Astrocyte of the hippocampus (primary cell): ENCODE measurements at places on chromosomes 11 and 22.
A peak's percentile ranks its signal among the peaks of the same experiment; 100 is the strongest.

DNA sequence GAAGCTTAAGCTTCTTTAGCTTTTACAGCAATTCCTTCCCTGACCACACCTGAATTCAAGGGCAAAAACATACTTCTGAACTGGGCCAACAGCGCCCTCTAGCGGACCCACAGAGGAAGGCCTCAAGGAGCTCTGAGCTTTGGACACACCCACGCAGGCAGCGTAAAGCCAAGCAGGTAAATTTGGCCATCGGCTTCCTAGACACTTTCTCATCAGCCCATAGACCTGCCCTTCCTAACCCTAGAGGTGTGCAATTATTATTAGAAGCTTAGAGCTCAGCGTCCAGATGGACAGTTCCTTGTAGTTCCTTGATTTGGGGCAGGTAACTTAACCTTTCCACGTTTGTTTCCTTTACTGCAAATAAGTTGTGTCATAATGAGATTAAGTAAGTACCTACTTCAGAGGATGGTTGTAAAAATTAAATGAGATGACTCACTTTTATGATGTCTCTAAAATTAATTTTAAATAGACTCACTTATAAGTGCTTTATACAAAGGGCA lies 25.7 kb upstream of the HMGXB4 start:
- peak; percentile 84 for DNase-seq

DNA sequence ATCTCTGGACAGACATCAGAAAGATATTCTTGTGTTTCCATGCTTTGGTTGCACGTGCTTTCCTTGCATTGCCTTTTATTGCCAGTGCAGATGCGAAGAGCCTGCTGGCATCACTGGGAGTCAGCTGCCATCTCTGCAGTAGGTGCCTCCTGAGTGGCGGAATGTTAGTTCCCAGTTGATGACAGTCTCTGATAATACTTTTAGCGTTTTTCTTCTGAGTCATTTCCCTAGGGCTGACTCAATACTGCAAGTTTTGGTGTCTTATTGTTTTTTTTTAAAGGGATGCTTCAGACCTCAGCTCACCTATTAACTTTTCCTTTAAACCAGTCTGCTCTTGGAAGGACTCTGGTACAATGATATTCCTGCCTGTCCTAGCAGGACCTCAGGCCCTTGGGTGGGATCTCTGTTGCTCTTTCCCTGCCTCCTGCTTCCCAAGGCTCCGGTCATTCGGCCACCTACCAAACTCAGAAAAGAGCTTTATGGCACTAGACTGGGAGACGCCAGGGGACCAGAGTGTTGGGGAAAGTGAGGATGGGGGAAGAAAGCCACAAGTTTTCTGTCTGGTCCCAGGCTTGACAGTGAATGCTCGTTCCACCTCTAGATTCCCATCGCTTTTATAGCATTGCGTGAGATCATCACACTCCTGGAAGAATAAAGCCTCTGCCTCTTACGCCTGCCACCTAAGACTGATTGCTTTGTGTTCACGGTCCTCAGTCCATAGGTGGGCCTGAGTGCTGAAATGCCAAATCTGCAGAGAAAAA lies 308.7 kb downstream of the DDX10 start:
- DNase-seq: peak; percentile 62

- no peak for DNase-seq
Measured at GRCh38 chr11:34408580-34409172, 30.1 kb upstream of the CAT start.

- DNase-seq: peak; percentile 56
Measured at GRCh38 chr11:124829986-124830385, 29.8 kb upstream of the MSANTD2 start.

GRCh38 chr11:113173126-113173525 lies 141.3 kb upstream of the TTC12 start:
- DNase-seq: no peak

DNA sequence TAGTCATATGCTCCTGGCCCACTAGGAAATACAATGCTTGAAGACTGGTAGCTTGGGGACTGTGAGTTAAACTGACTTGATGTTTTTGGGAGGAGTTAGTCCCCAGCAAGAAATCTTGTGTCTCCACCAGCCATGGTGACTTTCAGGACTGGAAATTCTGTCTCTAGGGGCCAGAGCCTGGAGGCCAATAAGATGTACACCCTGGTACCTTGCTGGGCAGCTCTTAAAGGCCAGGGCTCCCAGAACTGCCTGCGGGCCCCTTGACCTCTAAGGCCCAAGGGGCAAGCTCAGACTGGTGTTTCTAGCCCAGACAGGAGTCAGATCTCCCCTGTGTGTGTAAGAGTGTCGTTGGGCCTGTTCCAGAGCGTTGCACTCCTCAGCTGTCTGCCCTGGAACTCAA lies 128.7 kb upstream of the C11orf58 start:
- DNase-seq: no peak

DNA sequence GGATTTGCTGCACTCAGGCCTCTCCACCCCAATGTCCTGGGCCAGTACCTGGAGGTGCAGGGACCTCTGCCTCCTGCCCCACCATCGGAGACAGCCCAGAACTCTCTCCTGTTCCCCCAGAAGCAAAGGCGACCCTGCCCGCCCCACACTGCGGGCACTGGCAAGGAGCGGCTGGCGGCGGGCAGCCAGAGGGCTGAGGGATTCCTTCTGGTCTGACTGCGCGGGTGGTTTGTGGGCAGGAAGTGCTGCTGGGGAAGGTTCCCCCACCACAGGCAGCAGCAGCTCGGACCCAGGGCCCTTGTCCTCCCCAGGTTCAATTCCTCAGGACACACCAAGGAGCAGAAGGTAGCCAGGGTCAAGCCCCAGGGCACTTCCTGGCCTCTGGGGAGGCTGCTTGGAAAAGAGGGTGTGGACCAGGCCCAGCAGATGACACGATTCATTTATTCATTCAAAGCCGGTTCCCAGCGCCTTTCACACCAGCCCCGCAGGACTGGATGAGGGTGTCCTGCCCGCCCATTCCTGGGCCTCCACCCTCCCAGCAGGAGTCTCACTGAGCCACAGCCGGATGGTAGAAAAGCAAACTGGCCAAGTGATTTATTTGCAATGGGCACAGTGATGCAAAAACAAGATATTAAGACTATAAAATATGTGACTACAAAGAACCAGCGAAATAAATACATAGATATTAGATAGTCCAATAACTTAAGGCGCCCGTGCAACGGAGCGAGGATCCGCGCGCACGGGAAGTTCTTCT lies 1.2 kb downstream of the PHLDA2 start:
- peak; percentile 54 for DNase-seq

- no peak for DNase-seq
Measured at GRCh38 chr22:50192436-50193204, 6.9 kb downstream of the TRABD start.

- no peak for DNase-seq
Measured at GRCh38 chr11:113382121-113382520, 5.5 kb upstream of the ANKK1 start.

- DNase-seq: no peak
Measured at GRCh38 chr11:67367761-67368227, 5.6 kb downstream of the CLCF1 start.

- DNase-seq: no peak
Measured at GRCh38 chr11:105392556-105392955, 217.3 kb upstream of the GRIA4 start.
